NCI-H226 (cell line): ENCODE measurements at places on chromosomes 1 and 21.
A peak's percentile ranks its signal among the peaks of the same experiment; 100 is the strongest.

DNA sequence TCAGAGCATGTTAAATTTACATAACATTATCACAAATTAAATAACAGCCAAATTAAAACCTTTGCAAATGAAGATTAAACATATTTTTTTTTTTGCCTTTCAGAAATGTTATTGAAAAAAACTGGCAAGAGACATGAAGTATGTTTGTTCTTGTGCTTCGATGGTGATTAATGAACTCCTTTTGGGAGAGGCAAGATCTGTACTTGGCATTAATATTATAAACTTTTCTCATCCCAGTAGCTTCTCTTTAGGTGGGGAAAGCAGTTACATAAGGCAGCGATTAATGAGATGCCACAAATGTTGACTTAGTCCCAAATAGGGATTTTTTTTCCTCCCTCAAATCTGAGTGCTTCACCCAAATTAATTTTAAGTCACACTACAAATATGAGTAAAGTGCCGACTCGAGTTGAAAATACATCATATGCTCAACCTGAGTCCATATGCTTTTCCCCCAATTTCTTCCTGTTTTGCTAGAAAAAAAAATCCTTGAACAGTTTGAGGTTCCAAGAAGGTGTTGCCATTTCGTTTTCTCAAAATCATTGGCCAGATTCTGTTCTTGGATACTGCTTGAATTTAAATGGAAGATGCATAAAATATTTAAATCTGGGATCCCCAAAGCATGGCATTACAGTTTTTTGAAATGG lies 294.5 kb downstream of the VAV3 start:
- no peak for DNase-seq

GRCh38 chr1:200629876-200630514 lies 9.4 kb upstream of the KIF14 start:
- DNase-seq = no peak

DNA sequence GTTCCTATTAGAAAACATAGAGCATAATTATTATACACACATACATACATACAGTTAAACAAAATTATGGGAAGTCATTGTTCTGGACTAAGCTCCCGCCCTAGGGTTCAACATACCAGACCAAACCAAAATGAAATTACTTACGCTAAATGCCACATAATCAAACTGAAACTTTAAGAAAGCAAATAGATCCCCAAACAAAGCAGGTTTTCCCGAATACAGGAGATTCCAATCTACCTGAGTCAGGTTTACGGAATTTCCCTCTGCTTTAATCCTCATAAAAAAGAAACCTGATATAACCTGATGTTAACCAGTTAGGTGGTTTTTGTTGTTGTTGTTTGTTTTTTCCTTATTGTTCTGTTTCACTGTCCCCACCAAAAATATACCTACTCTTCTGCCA lies 1886.9 kb downstream of the NCAM2 start:
- peak; percentile 20 for DNase-seq

DNA sequence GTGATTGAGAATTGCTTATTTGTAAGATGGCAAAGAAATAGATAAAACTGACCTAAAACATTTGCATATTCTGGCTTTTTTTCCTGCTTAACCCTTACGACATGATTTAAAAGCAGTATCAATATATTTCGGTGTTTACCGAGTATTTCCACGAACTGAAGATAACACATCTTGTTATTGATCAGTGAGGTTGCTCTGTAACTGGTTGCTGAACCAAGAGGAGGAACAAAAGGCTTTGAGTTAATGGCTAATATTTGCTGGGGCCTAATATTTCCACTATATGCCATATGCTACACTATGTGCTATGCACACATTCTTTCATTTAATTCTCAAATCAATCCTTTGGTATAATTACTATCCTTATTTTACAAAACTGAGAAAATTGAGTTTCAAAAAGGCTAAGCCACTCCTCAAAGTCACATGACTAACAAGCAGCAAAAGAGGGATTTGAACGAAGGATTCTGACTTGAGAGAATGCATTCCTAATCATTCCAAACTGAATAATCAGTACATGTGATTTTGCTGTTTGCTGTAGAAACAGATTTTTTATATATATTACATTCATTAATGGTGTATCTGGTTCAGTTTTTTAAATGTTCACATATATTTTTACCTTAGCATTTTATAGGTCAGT lies 346.0 kb downstream of the USP25 start:
- no peak for DNase-seq

DNA sequence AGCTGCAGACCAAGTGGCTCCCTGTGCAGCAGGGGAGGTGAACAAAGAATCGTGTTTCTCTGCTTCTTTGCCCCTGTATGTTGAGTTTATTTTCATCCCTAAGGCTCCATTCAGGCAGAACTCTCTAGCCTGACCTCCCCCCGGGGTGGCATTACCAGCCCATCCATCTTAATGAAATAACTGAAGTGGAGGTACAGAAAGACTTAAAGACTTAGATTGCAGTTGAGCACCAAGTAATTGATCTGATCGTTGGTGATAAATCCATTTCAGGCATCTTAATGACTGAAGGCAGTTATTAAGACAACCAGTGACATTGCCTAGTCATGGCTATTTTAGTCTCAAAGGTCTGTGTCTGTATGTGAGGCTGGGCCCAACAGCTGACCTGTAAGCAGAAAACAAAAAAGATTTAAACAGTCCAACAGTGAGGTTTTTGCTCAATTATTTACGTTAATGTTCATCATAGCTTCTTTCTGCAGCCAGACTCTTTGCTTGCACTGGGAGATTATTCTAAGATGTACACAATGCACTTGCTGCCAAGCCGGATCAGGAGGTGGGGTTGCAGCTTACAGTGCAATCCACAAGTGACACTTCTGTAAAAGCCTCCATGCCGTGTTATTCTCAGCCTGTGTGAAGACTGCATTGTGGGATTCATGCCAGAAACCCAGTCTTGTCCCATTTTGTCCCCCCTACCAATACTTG lies 363.0 kb upstream of the DUSP10 start:
- DNase-seq = no peak

- no peak for DNase-seq
These were observed 49.2 kb downstream of the SLC37A1 start for GRCh38 chr21:42562816-42563215.

- DNase-seq = no peak
These were observed 179.6 kb upstream of the ESRRG start for GRCh38 chr1:216902669-216903381.

DNA sequence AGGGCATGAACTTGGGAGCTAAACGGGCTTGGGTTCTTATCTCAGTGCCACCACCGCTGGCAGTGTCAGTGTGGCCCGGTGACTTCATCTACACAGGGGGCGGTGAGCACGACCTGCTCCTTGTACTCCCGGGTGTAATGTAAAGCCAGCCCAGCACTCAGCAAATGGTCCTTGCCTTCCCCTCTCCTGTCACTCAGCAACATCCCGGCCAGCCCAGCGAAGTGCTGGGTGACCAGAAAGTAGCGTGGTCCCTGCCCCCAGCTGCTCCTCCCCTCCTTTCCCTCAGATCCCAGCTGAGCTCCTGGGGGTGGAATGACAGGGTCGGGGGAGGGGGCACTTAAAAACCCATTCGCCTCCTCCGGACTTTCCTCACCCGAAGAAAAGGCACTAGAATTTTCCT lies 7.2 kb downstream of the KCNN3 start:
- DNase-seq = no peak

- DNase-seq = no peak
These were observed 81.6 kb downstream of the CAMTA1 start for GRCh38 chr1:6866825-6867224.

DNA sequence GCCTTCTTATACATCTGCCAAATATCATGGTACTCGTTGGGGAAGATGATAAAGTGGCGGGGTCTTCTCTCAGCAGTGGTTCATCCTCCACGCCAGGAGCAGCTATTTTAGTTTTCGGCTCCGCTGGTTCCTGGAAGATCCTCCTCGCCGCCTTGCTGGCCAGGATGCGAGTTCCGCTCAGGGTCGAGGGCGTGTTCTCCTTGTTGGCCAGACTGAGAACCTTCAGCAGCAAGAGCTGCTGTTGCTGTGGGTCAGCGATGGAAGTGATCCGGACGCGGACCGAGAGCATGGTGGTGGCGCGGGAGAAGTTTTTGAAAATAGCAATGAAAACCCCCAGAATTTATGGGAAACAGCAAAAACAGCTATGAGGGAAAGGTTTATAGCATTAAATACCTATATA lies 11.4 kb upstream of the CFAP126 start:
- DNase-seq = no peak
